Naive thymus-derived CD4-positive, alpha-beta T cell (primary cell): ENCODE measurements at places on chromosomes 4 and X.

DNA sequence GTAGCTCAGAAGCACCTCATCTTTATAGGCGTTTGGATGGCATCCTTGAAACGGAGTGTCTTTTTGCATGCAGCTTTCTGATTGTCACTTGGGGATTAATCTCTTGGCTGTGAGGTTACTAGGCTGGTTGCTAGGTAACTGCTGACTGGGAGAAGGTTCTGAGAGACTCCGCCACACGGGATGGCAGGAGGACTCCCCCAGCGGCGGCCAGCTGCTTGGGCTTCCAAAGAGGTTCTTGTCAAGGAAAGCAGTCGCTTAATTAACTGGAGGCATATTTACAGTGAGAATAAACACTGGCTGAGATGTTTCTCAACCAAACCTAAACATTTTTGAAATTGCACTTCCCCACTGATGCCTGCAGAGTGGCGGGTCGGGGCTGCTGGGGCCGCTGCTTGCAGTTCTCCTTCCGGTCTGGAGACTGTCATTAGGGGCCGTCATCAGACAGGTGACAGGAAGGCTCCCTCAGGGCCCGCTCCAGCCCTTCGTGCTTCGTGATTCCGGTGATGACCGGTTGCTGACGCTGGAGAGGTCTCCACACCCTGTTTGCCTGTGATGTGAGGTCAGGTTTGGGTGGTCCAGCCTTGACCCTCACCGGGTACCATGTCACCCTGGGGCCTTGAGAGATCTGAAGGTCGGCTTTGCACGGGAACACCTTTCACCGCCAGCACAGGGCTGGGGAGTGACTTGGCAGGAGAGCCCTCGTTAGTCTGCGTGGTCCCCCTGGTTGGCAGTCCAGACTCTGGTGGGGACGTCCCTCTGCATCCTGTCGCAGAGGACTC is 9.1 kb downstream of the NSG1 start:
- DNase-seq = no peak

- no peak for DNase-seq
These were observed 90.7 kb upstream of the BRS3 start for GRCh38 chrX:136397001-136397400.

DNA sequence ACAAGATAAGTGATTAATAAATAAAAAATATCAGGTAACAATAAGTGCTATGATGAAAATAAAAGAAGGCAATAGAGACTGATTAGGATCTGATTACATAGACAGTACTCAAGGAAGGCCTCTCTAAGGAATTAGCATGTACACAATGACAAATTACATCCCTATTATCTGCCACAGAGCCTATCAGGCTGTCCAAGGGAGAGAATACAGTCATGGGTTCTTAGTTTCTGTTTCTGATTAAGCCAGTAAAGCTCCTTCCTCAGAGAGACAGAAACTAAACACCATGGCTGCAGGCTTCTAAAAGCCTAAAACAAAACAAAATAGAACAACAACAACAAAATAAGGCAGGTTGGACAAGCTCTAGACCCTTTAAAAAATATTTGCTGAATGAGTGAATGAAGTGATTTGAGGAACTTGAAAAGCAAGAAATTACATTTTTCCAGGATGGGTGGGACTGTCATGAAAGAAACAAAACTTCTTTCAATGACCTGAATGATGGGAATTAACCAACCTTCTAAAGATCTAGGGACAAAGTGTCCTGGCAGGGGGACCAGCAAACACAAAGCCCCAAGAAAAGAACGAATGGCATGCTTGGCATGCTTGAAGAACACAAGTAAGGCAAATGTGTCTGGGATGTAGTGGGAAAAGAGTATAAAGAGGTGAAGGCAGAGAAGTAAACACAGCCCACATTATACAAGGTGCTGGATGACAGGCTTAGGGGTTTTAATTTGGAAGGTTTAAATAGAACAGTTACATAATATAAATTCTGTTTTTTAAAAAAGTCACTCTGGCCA is 44.1 kb downstream of the NAA11 start:
- DNase-seq = no peak

DNA sequence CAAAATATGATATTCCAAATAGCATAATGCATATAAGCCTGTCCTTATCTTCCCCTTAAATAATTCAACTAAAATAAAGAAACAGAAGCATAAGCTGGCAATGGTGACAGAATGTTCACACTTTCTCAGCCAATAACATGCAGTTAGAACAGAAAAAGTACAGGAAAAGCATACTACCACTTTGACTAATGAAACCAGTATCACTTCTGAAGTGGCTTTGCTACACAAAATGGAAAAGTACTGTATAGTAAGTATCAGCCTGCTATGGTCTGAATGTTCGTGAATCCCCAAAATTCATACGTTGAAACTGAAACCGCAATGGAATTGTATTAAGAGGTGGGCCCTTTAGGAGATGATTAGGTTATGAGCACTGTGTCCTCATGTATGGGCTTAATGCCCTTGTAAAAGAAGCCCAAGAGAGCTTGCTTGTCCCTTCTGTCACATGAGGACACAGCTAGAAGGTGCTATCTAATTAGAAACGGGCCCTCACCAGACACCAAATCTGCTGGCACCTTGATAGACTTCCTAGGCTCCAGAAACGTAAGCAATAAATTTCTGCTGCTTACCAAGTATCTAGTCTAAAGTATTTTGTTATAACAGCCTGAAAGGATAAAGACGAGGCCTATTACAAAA is 102.6 kb downstream of the PRDM5 start:
- no peak for DNase-seq

DNA sequence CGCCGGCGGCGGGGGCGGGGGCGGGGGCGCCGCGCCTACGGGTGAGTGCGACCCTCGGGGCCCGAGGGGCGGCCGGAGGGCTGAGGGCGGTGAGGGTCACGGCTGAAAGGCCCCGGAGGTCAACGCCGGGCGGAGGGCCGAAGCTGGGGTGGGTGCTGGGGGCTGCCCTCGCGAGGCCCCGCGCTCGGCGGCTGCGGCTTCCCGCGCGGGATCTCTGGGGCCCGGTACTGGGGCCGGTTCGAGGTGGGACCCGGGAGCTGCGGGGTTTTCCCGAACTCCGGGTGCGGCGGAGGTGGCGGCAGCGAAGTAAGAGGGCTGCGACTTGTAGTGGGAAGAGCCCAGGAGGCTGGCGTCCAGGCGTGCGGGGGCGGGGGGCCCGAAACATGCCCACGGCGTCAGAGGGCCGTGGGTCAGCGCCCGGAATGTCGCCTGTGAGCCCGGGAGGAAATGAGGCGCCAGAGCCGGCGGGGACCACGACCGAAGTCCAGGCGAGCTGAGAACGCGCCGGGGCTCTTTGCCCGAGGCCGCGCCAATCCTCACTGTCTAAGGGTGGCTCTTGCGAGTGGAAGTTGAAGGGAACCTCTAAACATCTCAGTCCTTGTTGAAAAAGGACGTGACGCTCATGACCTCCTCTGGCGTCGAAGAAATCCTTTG is 407 bp downstream of the IL13RA1 start:
- no peak for DNase-seq

DNA sequence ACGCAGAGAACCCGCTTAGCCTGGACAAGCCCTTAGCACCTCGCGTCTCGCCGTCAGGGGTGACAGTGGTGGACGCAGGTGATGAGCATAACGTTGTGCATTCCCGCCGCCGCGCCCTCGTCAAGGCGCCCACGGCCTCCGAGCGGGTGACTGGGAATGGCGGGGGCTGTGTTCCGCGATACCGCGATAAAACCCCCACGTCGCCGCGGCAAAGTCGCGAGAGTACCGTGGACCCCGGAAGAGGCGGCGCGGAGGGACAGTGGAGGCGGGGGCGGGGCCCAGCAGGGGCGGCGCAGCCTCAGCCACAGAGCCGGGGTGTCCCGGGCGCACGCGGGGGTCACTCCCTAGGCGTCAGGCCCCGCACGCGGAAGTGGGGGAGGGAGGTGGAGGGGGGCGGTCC is 53.8 kb downstream of the ZFYVE28 start:
- DNase-seq = peak; percentile 66

DNA sequence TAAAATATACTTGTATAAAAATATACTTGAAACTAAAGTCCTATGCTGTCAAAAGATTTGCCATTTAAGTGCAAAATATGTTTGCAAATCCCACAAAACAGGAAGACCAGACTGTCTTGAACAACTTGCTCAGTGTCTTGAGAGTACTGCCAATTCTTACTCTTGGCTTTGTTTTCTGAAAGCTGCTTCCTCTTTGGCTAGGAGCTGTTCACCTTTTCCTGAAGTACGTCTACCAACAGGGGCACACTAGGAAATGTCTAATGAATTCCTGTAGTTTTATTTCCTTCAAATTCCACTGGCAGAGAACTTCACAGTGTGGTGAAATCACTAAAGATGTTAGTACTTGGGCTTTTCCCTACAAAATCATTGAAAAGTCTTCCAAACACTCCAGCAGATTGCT is 46.4 kb upstream of the ABCG2 start:
- no peak for DNase-seq

DNA sequence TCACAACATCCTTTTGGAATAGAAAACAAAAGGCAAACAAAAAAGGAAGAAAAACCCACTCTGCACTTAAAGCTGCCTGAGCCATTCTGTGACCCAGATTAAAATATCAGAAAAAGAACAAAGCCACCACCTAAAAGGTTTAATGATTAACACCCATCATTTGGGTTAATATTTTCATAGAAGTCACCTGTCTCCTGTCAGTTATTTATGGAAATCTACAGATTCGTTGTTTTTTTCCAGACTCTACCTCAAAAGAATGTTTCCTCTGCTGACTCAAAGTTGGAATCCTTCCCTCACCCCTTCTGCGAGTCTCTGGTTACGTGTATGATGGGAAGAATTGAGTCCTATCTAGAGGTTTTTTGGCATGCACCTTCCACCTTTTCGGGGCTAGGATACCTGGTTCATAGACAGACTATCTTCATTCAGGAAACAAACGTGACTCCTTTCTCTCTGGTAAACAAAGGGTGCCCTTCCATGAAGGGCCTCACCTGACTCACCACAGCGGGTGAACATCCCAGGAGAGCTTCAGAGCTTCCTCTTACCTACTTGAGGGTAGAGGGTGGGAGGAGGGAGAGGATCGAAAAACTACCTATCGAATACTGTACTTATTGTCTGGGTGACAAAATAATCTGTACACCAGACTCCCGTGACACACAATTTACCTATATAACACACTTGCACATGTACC is 19.6 kb upstream of the CA5B start:
- no peak for DNase-seq
